ENCODE measurements at places on chromosomes 11 and 22. TPM values are rescaled to one million over a fixed set of nuclear protein-coding genes. Genes with fewer than 3 reads are reported as not detected.

Gene ABCC8
- total RNA-seq, result 9.8 TPM

Gene TRPM5
- total RNA-seq, result not detected

Gene JAML
- total RNA-seq, result 1.2 TPM

Gene TRIM34
- 2.8 TPM for total RNA-seq

Gene OR8G5
- total RNA-seq, result 0.16 TPM

Gene PIWIL4
- total RNA-seq, result 5.8 TPM

Gene GLYAT
- 0.31 TPM for total RNA-seq

Gene PITPNM1
- 34.0 TPM for total RNA-seq

Gene FOLH1
- total RNA-seq, result 3.6 TPM

Gene CD81
- 69.4 TPM for total RNA-seq

Gene SNX32
- 7.3 TPM for total RNA-seq

Gene DEUP1
- total RNA-seq, result 0.16 TPM

GRCh38 chr22:38866399-38867123 lies 5.5 kb downstream of the CBX6 start:
- no peak for DNase-seq

- DNase-seq, result no peak
These were observed 431 bp downstream of the KMT2A start for GRCh38 chr11:118436639-118437207.

DNA sequence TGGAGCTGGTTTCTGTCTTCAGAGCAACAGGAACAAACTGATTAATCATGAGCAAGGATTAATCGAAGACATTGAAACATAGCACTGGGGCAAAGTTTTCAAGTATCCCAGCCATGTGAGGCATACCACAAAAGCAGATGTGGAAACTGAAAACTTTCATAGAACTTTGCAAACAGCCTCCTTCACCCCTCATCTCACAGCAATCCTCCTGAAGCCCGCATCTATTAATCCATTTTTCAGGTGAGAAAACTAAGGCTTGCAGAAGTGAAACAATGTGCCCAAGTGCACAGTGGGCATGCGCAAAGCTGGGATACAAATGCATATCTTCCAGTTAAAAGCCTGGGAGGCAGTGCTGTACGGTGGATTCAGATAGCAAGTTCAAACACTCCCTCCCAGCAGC lies 58.6 kb upstream of the HMGXB4 start:
- no peak for DNase-seq

DNA sequence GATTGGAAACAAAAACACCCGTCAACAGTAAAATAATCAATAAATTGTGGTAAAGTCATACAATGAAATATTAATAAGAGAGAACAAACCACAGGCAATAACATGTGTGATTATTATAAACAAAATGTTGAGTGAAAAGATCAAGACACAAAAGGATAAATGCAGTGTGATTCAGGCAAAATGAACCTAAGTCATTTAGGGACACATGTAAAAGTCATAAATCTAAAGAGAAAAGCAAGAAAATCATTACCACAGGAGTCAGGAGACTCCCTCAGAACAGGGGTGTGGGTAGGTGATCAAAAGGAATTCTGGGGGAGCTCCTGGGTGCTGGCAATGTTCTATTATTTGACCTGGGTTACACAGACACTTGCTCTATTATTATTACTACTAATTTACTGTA lies 47.9 kb upstream of the PPP2R1B start:
- DNase-seq, result no peak

- no peak for DNase-seq
These were observed 177.8 kb downstream of the TENM4 start for GRCh38 chr11:79263001-79263400.

- no peak for DNase-seq
These were observed 7.2 kb downstream of the CHKA start for GRCh38 chr11:68113986-68114385.

DNA sequence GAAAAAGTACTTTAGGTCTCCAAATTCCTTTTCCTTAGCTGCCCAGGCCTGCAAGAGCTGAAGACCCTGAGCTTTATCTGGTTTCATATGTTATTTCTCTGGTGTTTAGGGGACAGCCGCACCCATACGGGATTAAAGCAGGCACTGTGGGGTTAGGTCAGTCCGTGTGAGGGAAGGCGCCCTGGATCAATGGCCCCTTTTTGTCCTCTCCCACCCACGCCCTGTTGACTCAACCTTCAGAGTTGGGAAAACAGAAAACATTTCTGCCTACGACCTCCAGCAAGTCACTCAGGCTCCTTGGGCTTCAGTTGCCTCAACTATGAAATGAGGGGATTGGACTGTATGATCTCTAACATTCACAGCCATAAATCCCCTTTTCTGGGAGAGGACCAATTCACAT lies 55.2 kb upstream of the BARX2 start:
- DNase-seq, result no peak

DNA sequence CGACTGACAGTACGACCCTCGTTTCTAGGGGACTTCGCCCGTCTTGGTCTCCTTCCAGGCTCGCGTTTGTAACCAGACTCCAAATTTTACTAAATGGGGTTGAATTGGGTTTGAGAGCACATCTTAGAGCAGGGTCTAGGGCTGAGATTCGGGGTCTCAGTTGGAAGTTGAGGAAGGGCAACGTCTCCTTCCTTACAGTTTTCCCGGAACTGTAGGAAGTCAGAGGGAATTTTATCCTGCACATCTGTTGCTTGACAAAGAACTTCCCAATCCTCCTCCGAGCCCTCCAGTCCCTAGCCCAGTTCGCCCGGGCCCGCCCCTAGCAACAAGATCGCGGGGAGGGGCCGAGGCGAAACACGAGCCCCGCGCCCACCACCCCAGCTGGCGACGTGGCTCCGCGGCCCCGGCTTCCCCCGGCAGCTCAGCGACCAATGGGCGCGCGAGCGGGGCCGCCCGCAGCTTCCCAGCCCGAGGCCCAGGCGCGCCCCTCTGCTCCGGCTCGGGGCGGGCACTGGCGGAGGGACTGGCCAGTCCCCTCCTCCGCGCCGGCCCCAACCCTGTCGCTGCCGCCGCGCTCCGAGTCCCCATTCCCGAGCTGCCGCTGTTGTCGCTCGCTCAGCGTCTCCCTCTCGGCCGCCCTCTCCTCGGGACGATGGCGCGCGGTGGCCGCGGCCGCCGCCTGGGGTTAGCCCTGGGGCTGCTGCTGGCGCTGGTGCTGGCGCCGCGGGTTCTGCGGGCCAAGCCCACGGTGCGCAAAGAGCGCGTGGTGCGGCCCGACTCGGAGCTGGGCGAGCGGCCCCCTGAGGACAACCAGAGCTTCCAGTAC lies at the start of gene RCN1:
RCN1 (plus strand) TSS at position 530 of the 826 bp plus-strand sequence; CDS start at position 653, 123 bp downstream.
- peak; percentile 9 for DNase-seq

GRCh38 chr11:296171-297050 lies 2.9 kb downstream of the IFITM5 start:
- no peak for DNase-seq

GRCh38 chr11:100624346-100624745 lies 62.7 kb upstream of the ARHGAP42 start:
- no peak for DNase-seq

DNA sequence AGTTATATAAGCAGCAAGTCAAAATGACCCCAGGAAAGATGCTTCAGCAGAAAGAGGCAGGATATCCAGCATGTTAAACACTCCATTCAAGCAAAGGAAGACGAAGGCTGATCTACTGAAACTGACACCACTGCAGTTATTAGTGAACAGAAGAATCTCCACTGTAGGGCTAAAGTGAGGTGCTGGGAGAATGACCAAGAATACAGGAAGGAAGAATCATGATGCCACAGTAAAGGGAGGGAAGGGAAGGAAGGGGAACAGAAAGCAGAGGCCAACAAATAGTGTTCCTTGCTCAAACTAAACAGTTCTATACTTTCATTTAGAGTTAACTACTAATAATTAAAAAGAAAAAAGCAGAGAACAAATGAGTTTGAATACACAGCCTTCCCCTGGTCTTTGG lies 92.5 kb downstream of the SIK3 start:
- DNase-seq, result no peak

Data from occipital lobe (tissue), 3 donors.